ENCODE measurements at places on chromosomes 1 and 21. TPM values are rescaled to one million over a fixed set of nuclear protein-coding genes. Genes with fewer than 3 reads are reported as not detected.

The KLHL21 gene
- polyA plus RNA-seq = 57.7 TPM

The LCE3D gene
- polyA plus RNA-seq = not detected

The PTCH2 gene
- polyA plus RNA-seq = 0.34 TPM

The MAP3K21 gene
- 0.25 TPM for polyA plus RNA-seq

The CD84 gene
- polyA plus RNA-seq = 0.61 TPM

The SPATA21 gene
- 0.23 TPM for polyA plus RNA-seq

The OR2L3 gene
- not detected for polyA plus RNA-seq

The CD53 gene
- 7.1 TPM for polyA plus RNA-seq

The HFM1 gene
- 1.00 TPM for polyA plus RNA-seq

The CDK18 gene
- polyA plus RNA-seq = 150 TPM

The KRTAP12-2 gene
- polyA plus RNA-seq = not detected

The FAM43B gene
- polyA plus RNA-seq = 1.3 TPM

The SEMA6C gene
- polyA plus RNA-seq = 58.3 TPM

The KIF26B gene
- 0.11 TPM for polyA plus RNA-seq

The AXDND1 gene
- polyA plus RNA-seq = not detected

The GPR37L1 gene
- polyA plus RNA-seq = 0.20 TPM

The DSCAM gene
- under 0.01 TPM for polyA plus RNA-seq

The S1PR1 gene
- 58.0 TPM for polyA plus RNA-seq

The FHL3 gene
- polyA plus RNA-seq = 9.7 TPM

The PLPP3 gene
- polyA plus RNA-seq = 47.7 TPM

The TDRD10 gene
- polyA plus RNA-seq = 4.9 TPM

The CFHR4 gene
- not detected for polyA plus RNA-seq

The KCNJ6 gene
- polyA plus RNA-seq = not detected

The HDGF gene
- polyA plus RNA-seq = 124 TPM

The CD2 gene
- 0.59 TPM for polyA plus RNA-seq

The CFHR1 gene
- 0.09 TPM for polyA plus RNA-seq

The CELA2B gene
- polyA plus RNA-seq = not detected

The ATP1A2 gene
- 89.6 TPM for polyA plus RNA-seq

The IL19 gene
- polyA plus RNA-seq = not detected

The LINGO4 gene
- polyA plus RNA-seq = 0.09 TPM

The RO60 gene
- polyA plus RNA-seq = 11.1 TPM

Measured in right cardiac atrium (tissue), 5 donors.